NCI-H1092 (cell line): ENCODE measurements at places on chromosomes 6 and 20.

DNA sequence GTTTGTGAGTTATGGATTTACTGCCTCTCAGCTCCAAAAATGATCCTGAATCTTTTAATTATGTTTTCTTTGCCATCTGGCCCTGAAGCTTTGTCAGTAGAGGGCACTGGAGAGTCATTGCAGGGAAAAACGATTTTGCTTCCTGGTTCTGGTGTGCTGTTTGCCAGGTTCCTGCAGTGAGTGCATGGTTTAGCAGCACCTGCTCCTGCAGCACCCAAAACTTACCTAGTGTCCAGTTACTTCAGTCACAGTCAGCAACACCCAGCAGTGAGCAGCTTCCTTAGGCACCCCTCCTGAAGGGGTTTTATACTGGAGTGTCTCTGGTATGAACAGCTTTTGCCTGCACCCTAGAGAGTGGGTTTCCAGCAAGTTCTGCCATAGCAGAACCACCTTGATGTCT, 6.0 kb upstream of the TRIM26 start:
- peak; percentile 6 for DNase-seq

DNA sequence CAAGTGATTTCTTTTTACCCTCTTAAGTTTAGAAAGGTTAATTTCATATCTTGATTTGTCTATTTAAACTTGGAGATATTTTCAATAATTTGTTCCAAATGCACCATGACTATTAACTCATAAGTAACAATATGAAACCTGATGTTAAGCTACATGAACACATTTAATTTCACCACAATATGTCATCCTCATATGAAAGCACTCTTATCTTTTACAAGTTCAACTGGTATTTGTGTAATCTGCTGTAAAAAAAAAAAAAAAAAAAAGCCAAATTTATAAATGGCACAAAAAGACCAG, 110.4 kb downstream of the HFE start:
- DNase-seq, result peak; percentile 29

- no peak for DNase-seq
Measured at GRCh38 chr6:149961728-149962425, 1.9 kb upstream of the ULBP1 start.

GRCh38 chr20:2741463-2741862, 48.9 kb downstream of the EBF4 start:
- no peak for DNase-seq

DNA sequence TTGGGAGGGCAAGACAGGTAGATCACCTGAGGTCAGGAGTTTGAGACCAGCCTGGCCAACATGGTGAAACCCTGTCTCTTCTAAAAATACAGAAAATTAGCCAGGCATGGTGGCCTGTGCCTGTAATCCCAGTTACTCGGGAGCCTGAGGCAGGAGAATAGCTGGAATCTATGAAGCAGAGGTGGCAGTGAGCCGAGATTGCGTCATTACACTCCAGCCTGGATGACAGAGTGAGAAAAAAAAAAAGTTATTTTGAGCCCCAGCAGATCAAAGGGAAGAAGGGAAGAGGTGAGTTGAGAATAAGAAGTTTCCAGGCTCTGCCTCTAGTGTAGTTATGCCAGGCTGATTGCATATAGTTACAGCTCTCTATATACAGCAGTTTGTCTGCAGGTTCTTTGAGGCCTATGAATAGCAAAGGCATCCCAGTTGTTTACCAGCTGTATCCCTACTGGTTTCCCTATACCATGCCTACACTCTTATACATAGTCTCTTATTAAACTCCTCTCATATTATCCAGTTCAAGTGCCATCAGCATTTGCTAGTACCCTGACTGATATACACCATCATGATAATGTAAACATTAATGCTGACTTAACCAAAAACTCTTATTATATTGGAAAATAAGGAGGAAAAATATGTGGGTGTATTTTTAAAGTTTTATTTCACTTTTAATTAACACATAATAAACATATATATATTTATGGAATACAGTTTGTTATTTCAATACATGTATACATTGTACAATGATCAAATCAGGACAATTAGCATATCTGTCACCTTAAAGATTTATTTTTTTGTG, 823.6 kb upstream of the ADGRB3 start:
- no peak for DNase-seq

GRCh38 chr6:67393356-67393755, 1241.7 kb upstream of the ADGRB3 start:
- no peak for DNase-seq

DNA sequence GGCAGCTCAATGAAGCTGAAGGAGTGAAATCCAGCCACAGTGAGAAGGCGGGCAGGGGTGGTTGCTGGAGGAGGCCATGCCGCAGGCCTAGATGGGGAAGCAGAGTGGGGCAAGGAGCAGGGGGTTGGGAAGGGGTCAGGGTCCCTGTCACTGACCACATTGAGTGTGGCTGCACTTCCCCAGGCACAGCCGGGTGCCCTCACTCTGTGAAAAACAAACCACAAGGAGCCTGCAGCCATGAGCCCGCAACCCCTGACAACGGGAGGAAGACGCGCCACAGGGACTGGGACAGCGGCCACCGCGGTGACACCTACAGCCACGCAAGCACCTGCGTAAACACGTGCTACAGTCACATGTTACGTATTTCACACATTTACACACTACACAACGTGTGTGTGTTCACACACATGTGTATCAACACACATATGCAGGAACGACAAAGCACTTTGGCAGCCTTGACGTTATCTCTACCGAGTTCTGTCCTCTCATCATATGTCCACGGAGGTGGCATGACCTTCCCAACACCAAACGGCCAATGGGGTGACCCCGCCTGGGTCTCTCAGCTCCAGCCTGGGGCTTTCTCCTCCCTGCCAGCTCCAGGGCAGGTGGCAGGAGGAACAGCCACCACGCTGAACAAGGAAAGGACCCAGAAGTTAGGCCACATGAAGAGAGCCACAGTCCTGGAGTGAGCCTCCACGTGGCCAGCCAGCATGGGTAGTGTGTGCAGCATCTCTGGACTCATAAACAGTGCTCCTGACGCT, 137.6 kb upstream of the RPS6KA2 start:
- DNase-seq, result no peak

GRCh38 chr6:17935188-17936149, 52.0 kb downstream of the KIF13A start:
- no peak for DNase-seq

- DNase-seq, result no peak
Measured at GRCh38 chr20:23132293-23132929, 46.3 kb upstream of the CD93 start.

GRCh38 chr6:365835-366234, 25.7 kb upstream of the IRF4 start:
- DNase-seq, result no peak

GRCh38 chr6:47298475-47298874, 11.2 kb downstream of the TNFRSF21 start:
- no peak for DNase-seq

GRCh38 chr6:104095661-104096416, 763.9 kb downstream of the HACE1 start:
- DNase-seq, result peak; percentile 0

- DNase-seq, result no peak
Measured at GRCh38 chr6:3669916-3670315, 81.6 kb downstream of the PXDC1 start.

DNA sequence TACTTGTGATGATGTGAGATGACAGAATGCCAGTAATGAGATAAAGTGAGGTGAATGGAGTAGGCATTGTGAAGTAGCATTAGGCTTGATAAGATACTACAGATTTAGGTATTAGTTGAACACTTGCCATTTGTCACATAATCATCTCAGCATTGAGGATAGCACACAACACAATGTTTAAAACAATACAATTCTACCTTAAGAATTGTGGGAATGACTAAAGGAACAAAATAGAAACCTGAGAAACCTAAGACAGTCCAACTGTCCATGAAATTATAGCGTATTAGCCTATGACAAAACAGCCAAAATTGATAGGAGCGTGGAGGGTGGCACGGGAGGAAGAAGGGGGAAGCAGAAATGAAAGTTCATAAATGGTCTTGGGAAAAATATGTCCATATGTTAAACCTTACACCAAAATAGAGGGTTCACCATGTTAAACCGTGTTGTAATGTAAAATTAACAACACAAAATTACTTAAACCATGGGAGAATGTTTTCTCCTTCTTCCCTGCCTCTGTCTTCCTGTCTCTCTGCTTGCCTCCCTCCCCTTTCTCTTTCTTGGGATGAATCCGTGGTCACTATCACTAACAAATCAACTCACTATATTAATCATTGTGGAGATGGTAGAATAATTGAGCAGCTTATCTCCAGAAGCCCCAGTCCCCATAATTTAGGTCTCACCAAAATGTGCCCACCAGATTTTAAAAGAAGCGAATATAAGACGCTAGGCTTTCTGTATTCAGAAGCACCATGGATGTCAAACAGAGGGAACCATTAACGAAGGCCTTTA, 33.0 kb upstream of the HFE start:
- DNase-seq, result no peak

GRCh38 chr6:8065519-8065911, 1.3 kb upstream of the BLOC1S5 start:
- DNase-seq, result no peak

- DNase-seq, result no peak
Measured at GRCh38 chr6:32886681-32887383, 32.8 kb downstream of the PSMB9 start.

DNA sequence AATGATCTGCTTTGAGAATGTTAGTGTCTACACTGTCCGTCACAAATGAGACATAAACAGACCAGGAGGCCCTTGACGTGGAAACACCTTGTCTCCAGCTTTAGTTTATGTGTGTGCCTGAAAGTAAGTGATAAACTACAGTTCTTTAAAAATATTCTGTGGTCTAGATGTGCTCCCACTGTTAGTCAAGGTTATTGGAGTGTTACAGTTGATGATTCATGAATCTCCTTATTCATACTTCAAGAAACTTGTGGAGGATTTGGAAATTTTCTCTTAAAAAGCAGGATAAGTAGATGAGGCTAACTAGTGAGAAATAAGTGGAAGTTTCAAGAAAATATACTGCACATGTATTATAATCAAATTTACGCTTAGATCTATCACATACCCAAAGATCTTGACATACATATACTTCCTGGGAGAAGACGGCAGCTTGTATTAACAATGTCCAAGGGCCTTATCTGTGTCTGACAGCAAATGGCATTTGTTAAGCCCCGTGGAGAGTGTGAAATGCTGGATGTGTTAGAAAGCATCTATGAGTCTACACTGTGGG, 90.5 kb upstream of the MBOAT1 start:
- no peak for DNase-seq

DNA sequence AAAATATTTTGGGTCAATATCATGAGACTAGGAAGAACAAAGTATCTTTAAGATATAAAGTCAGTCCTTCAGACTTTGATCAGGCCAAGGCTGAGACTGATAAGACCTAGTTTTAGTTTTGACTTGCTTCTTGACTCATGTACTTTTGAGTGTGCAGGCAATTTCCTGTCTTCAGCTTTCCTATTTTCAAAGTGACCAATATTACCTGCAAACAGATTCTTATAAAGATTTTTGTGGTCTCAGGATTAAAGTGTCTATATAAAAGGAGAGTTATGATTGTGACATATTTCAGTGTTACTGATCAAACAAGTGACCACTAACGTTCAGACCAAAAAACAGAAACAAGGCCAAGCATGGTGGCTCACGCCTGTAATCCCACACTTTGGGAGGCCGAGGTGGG, 36.0 kb upstream of the AKIRIN2 start:
- DNase-seq, result no peak

DNA sequence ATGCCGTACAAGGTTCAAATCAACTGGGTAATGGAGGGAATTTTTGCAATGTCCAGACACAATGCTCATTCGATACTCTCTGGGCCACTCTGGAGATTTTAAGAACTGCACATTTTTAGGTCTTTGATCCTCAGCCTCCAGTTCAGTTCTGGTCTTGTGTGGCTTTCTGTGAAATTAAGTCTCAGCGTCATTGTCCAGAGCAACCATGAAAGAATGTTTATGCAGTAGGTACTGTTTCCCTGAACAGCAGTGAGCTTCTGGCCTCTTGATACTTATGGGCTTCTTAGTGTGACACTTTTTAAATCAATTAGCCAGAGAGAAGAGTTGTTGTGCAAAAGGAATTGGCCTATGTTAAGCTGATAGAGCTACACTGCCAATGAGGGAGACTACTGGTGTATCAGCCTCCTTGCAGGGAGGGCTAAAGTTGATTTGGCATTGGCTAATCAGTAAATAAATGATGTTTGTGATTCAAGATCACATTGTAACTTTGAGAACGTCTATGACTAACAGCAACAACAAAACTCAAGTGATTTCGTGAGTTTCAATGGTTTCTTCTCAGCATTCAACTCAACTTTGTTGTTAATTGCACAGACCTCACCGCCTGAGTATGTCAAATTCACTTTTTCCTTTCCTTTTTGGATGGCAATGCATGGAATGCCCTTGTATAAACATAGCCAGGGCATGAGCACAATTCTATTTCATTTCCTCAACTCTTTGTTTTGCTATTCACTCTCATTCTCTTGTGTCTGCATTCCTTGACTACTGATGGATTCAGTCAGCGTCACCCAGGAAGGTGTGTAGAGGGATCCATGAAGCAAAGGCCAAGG, 85.1 kb downstream of the GJA1 start:
- DNase-seq, result no peak

DNA sequence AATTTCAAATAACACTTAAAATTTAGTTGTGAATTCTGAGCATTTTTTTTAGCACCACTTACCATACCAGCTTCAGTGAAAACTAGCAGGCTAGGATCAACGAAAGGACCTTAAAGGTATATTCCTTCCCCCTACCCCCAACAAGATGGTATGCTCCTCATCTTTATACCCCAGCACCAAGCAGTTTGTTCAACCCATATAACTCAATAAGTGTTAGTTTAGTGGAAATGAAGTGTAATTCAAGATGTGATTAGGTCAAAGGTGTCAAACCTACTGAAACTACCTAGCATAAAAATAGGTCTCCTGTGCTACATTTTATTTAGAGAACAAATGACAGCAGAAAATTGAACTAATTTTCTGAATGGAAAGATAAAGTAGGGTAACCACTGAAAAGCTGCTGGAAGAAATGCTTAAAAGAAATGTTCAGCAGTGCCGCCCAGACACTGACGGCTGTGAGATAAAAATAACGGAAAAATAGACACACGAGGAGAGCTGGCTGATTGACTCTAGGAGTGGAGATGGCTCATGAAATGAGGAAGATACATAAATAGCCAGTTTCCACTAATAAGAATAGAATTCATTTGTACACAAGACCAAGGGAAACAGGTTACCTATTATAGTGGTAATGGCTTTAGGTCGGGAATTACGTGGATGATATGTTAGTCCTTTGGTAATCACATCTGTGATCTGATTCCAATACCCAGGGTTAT, 94.8 kb downstream of the IPCEF1 start:
- no peak for DNase-seq

DNA sequence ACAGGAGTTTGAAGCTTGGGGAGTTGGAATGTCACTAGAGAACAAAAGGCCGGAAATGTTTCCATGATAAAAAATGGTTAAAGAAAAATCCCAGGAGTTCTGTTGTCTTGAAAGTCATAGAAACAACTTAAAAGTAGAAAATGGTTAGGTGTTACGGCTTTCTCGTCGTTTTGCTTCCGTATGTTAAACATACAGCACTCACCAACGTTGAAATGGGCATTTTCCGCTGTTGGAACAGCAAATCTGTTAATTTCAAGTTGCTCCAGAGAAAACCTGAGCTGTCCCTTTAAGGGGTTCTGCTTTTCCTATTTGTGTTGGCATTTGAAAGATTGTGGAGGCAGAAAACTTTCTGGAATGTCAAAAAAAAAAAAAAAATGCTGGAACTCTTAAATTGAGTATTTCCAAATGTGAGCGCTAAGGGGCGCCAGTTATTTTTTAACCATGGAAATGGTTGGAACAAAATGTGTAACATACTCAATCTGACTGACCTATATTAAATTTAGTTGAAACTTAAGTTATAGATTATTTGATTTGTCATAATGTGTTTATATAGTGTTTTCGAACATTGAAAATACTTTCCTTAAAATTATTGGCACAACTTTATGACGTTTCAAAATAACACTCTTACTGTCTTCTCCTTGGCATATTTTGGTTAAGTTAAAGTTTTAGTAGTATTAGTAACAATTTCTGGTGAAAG, 2.2 kb downstream of the QKI start:
- no peak for DNase-seq
